ENCODE measurements at places on chromosomes 11 and 22.

DNA sequence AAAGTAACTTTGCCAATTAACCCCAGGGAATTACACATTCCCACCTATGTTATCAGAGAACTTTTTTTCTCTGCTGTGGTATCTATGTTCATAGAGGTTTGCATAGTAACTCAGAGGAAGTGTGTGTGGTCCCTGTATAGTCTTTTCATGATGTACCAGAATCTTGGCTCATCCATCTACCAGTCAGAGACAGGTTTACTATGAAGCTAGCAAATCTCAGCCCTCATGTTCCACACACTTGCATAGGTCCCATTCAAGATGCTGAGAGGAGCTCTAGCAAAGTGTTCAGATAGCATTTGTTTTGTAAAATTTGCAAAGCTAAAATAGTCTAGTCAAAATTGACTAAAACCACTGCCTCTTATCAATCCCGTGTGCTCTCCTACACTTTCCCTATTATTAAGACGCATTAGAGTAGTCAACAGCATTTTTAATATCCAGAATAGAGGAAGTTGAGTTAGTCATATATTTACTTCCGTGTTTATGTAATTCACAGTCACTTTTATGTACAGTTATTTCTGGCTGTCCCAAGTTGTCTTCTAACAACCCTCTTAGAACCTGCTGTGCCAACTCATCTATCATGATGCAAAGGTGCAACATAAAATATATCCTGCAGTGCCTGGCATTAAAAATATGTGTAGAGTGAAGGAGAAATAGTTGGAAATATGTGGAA is 184.2 kb downstream of the FAM76B start:
- DNase-seq: no peak

DNA sequence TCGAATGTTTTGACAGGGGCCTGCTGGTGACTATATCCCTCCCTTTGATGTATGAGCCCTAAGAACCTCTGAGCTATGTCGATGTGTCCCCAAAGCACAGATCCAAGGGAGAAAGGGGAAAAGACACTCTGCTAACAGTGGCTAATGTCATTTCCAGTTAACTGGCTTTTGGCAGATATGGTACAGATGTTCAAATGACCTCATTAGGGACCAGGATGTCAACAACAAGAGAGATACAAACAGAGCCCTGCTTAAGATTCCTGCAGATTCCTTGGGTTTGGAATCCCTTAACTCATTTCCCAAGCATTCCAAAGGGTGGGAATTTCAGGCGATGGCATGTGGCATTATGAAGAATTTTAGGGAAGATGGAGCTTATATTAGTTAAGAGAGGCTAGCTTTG is 517.3 kb downstream of the SOX6 start:
- DNase-seq: no peak

- DNase-seq: no peak
Observed at GRCh38 chr22:16915701-16916100, 90.5 kb upstream of the XKR3 start.

DNA sequence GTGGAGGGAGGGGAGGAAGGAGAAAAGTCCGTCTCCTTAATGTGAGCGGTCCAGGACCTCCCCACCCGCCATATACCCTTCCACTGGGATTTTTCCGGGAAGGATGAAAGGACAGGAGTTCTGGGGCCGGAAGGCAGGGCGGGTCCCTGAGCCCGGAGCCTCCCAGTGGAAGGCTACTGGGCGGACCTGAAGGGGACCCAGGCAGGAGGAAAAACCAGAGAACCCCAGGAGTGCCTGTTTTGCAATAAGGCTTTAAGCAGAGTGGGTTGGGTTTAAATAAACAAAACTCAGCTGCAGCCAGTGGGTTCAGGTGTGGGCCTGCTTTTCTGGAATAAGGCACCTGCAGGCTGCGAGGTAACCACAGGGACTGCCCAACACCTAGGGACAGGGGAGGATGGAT is 1.7 kb upstream of the CELSR1 start:
- DNase-seq: no peak

DNA sequence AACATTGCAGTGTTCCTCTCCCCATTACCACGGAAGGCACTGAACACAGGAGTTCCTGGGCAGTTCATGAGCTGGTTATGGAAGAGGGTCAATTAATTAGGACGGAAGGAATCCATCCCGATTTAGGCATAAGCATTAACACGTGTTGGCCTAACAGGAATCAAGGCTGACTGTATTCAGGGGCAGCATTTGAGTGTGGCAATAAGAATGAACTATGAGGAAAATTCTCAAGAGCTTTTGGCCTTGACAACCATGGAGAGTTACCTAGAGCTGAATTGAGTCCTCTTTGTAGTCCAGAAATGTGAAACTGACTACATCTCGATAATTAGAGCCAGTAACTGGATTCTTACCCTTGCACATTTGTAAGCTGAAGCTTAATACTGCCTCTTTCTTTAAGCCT is 82.4 kb upstream of the CRTAM start:
- DNase-seq: no peak

All from NCI-H187 (cell line).